Stromal cell of bone marrow (primary cell): ENCODE measurements at places on chromosomes 11 and 22.

DNA sequence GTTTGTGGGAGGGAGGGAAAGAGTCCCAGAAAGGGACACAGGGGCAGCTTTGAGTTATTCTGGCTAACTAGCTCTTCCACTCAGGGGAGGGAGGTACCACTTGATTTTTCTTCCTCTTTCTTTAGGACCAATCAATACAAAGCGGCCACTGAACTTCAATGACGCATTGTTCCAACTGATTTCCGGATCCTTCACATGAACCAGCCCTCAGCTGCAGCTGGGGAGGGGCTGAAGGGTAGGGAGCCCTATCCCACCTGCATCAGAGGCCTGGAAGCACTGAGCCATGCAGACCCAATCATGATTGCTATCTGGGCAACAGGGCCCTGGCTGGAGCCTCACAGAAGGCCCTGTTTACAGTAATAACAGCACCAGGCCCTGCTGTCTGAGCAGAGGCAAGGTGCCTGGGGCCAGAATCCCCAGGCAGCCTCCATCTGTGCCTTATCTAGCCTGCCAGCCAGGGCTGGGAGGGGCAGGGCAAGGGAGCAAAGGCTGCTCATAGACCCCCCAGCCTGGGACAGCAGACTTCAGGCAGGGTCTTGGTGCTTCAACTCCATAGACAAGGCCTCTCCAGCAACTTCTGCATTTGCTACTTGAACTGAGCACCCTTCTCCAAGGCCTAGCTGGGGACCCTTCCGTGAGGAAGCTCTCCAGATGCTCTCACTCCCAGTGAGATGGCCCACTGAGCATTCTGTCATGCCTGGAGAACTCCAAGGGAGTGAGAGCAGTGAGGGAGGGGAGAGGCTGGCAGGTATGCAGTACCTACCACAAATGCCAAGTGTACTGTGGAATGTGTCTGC, 22.5 kb downstream of the CLPB start:
- DNase-seq = no peak

DNA sequence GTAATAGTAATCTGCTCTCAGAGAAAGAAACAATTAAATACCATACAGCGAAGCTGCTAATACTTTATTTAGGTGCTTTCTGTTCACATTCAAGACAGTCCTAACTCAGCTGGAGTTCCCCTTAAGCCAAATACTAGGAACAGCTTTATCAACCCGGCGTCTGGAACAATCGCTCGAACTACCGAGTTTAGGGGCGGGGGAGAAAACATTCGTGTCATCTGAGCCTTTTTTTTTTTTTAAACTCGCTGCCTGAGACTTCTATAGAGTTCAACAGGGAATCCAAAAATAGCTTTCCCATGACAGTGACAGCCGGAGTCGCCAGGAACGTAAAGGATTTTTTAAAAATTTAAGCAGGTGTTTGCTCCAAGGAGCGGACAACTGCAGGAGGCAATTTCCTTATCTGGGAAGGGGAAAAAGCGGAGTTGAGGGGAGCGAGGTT, 852 bp downstream of the TRAF6 start:
- DNase-seq = no peak

DNA sequence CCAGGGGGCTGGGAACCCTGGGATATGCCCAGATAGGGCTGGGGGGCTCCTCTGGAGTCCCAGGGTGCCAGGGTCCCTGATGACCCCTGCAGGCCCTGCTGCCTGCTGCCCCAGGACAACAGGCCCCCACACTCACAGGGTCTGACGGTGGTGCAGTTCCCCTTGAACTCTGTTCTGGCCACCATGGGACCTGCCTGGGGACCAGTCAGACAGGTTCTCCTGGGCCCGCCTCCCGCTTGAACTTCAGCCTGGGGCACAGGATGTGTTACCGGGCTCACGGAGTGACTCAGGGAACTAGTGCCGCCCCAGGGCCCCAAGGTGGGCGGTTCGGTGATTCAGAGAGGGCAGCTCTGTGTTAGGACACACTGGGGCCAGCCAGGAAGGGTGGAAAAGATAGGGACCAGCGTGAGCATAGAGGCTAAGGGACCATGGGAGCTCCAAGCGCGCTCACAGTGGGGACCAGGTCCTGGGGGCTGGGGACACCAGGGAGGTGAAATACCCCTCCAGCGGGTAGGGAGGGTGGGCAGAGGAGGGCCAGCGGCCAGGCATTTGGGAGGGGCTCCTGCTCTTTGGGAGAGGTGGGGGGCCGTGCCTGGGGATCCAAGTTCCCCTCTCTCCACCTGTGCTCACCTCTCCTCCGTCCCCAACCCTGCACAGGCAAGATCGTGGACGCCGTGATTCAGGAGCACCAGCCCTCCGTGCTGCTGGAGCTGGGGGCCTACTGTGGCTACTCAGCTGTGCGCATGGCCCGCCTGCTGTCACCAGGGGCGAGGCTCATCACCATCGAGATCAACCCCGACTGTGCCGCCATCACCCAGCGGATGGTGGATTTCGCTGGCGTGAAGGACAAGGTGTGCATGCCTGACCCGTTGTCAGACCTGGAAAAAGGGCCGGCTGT, 21.5 kb upstream of the TXNRD2 start:
- DNase-seq = no peak

- DNase-seq = peak; percentile 29
These were observed 5.7 kb downstream of the ZP1 start for GRCh38 chr11:60872961-60873524.

DNA sequence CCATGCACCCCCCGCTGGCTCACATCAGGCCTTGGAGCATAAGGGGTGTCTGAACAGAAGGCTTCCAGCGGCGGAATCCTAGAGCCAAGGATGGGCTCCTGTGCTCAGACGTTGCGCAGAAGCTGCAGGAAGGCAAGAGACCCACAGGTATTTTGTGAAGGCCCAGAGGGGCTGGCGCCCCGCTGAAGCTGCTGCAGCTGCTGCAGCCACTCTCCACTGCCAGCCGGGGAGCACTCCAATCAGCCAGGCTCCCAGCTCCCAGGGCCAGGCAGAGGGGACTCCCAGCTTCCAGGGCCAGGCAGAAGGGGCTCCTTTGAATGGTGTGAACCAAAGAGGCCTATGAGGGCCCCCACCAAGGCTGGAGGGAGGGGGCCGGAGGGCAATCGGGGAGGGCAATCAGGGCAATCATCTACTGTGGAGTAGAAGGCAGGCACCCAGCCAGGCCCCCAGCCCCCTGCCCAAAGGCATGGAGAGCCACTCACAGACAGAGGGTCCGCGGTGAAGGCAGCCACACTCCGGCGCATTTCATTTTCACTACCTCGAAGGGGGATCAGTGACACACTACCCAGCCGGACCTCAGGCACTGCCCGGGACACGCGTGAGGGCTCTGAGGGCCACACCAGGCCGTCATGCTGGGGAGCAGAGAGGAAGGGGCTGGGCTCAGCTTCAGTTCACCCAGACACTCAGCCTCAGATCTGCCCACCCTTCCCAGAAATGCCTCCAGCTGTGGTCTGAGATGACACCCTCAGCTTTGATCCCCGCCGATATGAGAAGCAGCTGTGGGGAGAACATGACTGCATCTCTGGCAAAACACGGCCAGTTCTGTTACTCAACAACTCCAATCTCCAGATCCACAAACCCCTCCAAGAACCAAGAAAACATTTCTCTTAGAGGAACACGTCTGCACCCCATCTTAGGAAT, 11.6 kb upstream of the PDE2A start:
- DNase-seq = no peak

GRCh38 chr22:20052309-20053259, 27.5 kb upstream of the DGCR8 start:
- no peak for DNase-seq

- peak; percentile 9 for DNase-seq
These were observed 461.7 kb upstream of the CADM1 start for GRCh38 chr11:115965767-115966504.

- DNase-seq = no peak
These were observed 14.0 kb downstream of the NOX4 start for GRCh38 chr11:89477175-89477574.

GRCh38 chr11:59729834-59730233, 16.2 kb upstream of the OR10V1 start:
- DNase-seq = no peak

DNA sequence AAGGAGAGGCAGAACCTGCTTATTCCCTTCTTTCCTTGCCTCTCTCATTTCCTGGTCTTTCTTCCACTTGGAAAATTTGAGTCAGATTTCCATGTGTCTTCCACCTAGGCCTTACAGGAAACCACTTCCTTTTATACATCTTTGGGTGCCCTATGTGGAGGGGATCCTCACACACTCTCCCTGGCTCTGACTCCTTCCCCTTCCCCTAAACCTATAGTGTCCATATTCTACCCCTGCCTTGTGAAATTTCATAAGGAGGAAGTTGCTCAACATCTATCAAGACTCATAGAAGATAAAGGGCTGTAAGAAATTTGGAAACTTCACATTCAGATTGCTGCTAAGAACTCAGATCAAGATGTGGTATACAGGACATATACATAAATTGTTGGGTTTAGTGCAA, 20.4 kb downstream of the TUG1 start:
- DNase-seq = no peak

DNA sequence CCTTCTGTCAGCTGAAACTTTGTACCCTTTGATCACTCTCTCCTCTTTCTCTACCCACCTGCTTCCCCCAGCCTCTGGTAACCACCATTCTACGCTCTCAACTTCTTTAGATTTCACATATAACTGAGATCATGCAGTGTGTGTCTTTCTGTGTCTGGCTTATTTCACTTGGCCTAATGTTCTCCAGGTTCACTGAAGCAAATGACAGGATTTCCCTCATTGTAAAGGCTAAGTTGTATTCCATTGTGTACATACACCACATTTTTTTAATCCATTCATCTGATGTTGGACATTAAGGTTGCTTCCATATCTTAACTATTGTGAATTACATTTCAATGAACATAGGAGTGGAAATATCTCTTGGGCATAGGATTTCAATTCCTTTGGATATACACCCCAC, 207.6 kb downstream of the MIAT start:
- DNase-seq = no peak

DNA sequence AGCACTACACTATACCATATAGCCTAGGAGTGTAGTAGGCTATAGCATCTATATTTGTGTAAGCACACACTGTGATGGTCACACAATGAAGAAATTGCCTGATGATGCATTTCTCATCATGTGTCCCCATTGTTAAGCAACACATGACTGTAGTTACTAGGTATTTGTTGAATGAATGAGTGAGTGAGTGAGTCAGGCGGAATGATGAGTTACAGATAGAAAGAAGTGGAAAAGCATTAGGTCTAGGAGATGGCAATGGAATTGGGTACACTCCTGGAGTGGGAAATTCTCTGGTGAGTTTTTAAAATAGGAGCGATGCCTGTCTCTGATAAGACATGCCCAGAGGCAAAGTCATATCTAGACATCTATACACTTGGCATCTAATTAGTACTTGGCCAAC, 160.5 kb upstream of the TBCEL start:
- peak; percentile 29 for DNase-seq

GRCh38 chr22:26642465-26643417, 14.6 kb upstream of the MIAT start:
- no peak for DNase-seq

DNA sequence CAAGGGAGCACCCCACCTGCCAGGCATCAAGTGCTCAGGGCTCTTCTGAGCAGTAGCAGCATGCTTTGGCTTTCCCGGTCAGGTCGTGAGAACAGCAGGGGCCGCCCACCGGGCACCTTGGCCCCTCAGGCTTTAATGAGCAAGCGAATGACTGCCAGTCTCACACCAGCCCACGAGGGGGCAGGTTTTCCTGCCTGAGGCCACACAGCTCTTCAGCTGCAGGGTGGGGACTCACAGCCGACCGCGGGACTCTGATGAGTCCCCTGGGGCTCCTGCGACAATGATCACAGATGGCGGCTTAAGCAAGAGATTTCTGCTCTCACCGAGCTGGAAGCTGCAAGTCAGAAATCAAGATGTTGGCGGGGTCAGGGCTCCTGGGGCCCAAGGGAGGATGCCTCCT, 14.3 kb upstream of the FGF19 start:
- no peak for DNase-seq

GRCh38 chr22:23205339-23206049, 25.2 kb downstream of the BCR start:
- DNase-seq = no peak

- DNase-seq = peak; percentile 2
These were observed 124.3 kb downstream of the TRIM29 start for GRCh38 chr11:120013325-120014250.

DNA sequence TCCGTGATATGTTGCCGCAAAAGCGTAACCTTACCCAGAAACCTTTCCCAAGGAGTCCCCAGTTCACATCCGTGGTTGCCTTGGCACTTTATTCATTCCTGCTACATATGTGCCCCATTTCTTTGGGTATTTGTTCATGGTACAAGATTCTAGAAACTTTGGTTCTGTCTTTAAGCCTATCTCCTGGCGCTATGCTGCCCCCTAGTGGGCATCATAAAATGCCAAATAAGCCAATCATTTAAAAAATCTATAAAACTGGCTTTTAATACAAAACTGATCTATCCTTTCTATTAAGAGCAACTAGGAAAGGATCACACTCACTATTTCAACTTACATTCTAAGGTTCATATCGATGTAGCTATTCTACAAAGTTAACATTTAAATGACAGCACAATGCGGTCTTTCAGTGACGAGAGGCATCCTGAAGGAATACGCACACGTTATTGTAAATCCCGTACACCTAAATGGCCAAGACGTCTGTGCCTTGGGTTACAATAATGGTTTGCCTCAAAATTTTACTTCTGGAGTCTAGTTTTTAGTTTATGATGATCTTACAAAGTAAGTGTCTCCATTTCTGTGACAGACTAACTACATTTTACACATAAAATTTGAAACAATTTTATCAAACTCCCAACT, 16.2 kb downstream of the PIWIL3 start:
- peak; percentile 35 for DNase-seq

GRCh38 chr11:78795621-78796261, 221.1 kb upstream of the NARS2 start:
- no peak for DNase-seq

DNA sequence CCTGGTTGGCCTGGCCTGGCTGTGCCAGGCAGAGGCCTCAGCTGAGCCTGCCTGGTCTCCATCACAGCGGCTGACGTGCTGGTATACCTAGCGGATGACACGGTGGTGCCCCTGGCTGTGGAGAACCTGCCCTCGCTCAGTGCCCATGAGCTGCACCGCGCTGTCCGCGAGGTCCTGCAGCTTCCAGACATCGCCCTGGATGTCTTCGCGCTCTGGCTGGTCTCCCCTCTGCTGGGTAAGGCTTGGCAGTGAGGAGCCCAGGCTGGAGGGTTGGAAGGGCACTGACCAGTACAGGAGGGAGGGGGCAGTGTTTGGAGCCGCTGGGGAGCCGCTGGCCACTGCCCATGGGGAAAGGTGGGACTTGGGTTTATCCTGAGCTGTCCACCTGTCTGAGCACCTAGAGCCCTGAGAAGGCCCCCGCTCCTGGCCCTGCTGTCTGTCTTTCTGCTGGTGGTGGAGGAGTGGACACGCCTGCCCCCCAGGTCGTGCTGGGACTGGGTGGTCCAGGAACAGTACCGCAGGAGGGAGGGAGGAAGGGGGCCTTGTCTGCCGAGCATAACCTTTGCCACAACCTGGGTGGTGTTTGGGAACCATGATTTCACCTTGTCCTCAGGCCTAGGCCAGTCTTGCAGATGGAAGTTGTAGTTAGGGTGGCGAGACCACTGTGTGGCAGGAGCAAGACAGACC, 3.0 kb downstream of the FRMD8 start:
- DNase-seq = no peak

- DNase-seq = no peak
These were observed 31.3 kb downstream of the CYTH4 start for GRCh38 chr22:37313376-37314314.
